ENCODE measurements at places on chromosomes 13 and 19. TPM values are rescaled to one million over a fixed set of nuclear protein-coding genes. Genes with fewer than 3 reads are reported as not detected.

ZGLP1 gene
- total RNA-seq: 3.9 TPM

TUBA3C gene
- not detected for total RNA-seq

BORCS8 gene
- 31.9 TPM for total RNA-seq

ANGPTL8 gene
- total RNA-seq: not detected

SLC10A2 gene
- total RNA-seq: not detected

CHAF1A gene
- total RNA-seq: 79.1 TPM

- DNase-seq: no peak
Observed at GRCh38 chr19:44675521-44675920, 4.2 kb downstream of the CEACAM19 start.

DNA sequence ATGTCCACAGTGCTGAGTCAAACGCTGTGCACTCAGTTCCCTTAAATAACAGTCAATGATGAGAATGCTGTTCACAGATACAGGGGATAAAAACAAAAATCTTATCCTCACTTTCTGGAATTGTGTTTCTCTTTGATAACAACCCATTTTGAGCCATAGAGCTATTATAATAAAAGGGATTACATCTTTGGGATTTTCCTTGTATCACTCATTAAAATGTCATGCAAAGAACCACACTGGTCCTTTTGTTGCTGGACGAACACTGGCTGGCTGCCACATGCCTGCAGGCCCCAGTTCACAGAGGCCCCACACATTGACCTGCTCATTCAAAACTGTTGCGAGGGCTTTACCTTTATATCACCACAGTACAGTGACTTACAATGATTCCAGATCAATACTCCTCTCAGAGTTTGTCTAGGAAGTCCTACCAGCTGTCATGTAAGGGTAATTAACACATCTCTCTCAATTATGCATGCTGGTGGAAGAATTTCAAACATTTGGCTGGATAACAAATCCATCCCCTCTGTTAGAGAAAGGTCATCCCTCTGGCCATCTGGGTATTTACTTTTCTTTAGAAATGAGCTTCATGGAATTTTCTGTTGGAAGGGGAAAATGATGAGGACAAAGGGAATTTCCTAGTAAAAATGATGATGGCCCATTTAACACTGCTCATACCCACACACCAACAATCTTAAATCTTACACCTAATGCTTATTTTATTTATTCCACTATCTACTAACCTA lies 85.9 kb downstream of the MBNL2 start:
- DNase-seq: no peak

GRCh38 chr19:2355168-2356035 lies 4.7 kb upstream of the TMPRSS9 start:
- DNase-seq: no peak

- no peak for DNase-seq
Observed at GRCh38 chr13:75871059-75871458, 234.9 kb downstream of the LMO7 start.

- DNase-seq: no peak
Observed at GRCh38 chr13:84823528-84823927, 941.3 kb upstream of the SLITRK1 start.

DNA sequence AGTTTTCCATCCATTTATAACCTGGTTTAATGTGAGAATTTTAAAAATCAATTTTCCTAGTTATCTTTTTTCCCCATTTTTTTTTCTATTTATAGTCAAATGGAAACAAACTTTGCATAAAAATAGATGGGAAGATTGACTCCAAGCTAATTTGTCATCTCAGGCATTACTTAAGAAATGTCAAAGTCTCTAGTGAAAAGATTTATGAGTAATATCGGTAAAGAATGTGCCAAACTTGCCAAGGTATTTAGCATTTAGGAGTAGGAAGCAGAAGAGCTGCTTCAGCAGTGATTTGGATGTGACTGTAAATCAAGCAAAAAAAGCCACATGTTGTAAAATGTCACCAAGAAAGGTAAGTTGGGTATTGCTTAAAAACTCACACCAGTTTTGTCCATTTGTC lies 108.6 kb downstream of the LACC1 start:
- no peak for DNase-seq

- no peak for DNase-seq
Observed at GRCh38 chr13:80957019-80957655, 616.2 kb upstream of the SPRY2 start.

DNA sequence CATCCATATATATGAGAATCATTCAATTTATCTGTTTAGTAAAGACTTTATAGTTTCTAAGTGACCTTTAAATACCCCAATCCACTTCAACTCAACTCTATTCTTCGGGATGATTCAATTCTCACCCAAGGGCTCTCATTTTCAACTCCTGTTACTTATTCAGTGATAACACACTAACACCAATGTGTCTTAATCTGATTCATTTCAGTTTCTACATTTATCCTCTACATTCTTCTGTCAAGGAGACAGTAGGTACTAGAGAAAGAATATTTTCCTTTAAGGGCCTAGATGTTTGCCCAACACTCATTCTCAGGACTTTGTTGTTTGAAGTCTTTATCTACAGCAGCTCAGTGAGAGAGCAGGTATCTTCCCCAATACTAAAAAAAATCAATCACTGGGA lies 7.1 kb downstream of the ARGLU1 start:
- DNase-seq: no peak

- DNase-seq: no peak
Observed at GRCh38 chr13:108060111-108060510, 155.2 kb downstream of the LIG4 start.

GRCh38 chr19:29964171-29964570 lies 22.1 kb downstream of the URI1 start:
- DNase-seq: no peak

Data from activated naive CD8-positive, alpha-beta T cell treated with anti-CD3 and anti-CD28 coated beads, Interleukin-2, amount 10 ng/mL, durations not matched to agents 7 days and 5 days (primary cell).